ENCODE measurements at places on chromosomes 16 and 17. TPM values are rescaled to one million over a fixed set of nuclear protein-coding genes. Genes with fewer than 3 reads are reported as not detected.

DNA sequence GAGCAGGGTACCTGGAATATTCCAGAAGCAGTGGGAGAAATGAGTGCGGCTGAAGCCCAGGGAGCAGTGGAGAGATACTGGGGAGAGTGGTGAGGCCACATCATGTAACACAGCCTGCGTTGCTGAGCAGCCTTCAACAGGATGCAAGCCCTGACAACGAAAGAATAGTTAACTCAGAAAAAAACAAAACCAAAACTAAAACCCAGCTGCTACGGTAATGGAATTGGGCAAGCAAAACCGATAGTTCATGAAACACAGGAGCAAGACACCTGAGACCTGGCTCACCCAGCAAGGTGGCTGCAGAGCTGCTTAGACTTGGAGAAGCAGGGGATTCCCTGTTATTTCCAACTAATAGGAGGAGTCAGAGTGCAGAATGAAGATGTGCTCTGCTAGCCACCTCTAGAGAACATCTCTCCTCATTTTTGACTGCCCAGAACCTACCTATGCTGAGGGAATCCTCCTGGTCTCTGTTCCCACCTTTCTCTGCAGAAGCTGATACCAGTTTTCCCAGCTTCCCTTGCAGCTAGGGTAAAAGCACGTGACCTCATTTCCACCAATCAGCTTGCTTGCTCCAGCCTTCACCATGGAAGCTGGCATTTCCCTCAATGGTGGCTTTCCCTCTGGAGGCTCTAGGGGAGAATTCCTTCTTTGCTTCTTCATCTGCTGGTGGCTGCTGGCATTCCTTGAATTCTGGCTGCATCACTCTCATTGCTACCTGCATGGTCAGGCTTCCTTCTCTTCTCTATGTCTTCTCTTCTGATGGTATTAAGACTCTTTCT lies 59.4 kb upstream of the XYLT1 start:
- H3K27ac ChIP-seq, result peak overlapping the region; percentile 52
- H3K36me3 ChIP-seq, result no peaks in the 10 kb centered on the region
- DNase-seq, result peak; percentile 65

HS3ST3B1 gene
- 11.7 TPM for total RNA-seq

DNA sequence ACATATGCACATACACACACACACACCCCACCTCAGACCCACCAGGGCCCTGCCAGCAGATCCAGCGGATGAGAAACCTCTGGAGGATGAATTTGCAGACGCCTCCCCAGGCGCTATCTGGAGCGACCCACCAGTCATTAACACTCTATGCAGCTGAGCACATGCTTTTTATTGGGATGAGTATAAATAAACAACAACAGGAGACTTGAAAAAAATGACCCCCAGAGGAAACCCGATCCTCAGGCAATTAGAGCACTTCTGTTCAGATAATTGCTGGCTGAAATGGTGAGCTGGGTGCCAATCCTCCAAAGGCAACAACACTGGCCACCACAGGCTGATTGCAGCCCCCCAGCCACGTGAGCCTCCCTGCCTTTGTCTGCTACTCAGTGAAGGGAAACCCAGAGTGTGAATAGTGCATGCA lies 32.9 kb downstream of the DYNLRB2 start:
- no peak overlapping the region for H3K27ac ChIP-seq
- no peaks in the 10 kb centered on the region for H3K27me3 ChIP-seq
- no peaks in the 10 kb centered on the region for H3K36me3 ChIP-seq
- peaks cover 15% of the 10 kb centered on the region for H3K4me1 ChIP-seq
- no peak overlapping the region for H3K4me3 ChIP-seq

GRCh38 chr17:66915204-66915611 lies 49.3 kb upstream of the CACNG4 start:
- H3K4me3 ChIP-seq, result no peak overlapping the region
- H3K27ac ChIP-seq, result no peak overlapping the region
- no peaks in the 10 kb centered on the region for H3K27me3 ChIP-seq
- H3K36me3 ChIP-seq, result no peaks in the 10 kb centered on the region
- no peaks in the 10 kb centered on the region for H3K4me1 ChIP-seq

DNA sequence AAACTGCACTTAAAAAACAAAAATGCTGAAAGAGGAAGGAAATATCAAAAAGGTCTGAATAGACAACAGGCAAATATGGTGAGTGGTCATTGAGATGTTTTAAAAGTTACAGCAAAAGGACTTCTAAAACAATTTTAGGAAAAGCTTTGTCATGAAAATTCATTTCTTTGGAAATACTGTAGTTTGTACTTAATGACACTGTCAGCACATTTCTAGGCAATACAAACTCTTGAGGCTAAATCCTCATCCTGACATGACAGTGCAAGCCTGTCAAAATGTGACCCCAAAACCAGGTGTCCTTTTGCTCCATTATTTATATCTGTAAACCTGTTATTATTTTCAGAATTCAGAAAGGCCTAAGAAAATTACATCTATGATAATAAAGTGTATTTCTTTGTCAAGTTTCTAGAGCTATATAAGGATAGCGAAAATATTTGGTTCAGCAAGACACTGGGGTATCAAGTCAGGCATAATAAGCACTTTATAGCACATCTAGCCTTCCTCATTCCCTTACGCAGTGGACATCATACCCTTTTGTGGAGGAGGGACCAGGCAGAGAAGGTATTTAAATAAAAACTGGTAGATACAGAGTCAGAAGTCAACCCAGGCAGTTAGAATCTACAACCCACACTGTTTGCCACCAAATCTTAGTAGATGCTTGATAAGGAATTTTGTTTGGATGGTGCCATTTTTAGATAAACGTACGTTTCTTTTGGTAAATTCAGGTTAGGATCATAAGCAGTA lies 28.4 kb downstream of the SIAH1 start:
- DNase-seq, result no peak
- H3K4me1 ChIP-seq, result no peaks in the 10 kb centered on the region
- no peak overlapping the region for H3K4me3 ChIP-seq
- peaks cover 15% of the 10 kb centered on the region for H3K36me3 ChIP-seq
- no peaks in the 10 kb centered on the region for H3K27me3 ChIP-seq

- peaks cover 10% of the 10 kb centered on the region for H3K4me1 ChIP-seq
- no peak overlapping the region for H3K4me3 ChIP-seq
- H3K36me3 ChIP-seq, result peaks cover 8% of the 10 kb centered on the region
- no peak for DNase-seq
Measured at GRCh38 chr17:7354262-7354843, 603 bp upstream of the TMEM95 start.

GRCh38 chr17:60905709-60906108 lies 228.1 kb downstream of the BCAS3 start:
- H3K36me3 ChIP-seq, result no peaks in the 10 kb centered on the region
- no peaks in the 10 kb centered on the region for H3K27me3 ChIP-seq
- no peak overlapping the region for H3K27ac ChIP-seq
- no peaks in the 10 kb centered on the region for H3K4me1 ChIP-seq

DNA sequence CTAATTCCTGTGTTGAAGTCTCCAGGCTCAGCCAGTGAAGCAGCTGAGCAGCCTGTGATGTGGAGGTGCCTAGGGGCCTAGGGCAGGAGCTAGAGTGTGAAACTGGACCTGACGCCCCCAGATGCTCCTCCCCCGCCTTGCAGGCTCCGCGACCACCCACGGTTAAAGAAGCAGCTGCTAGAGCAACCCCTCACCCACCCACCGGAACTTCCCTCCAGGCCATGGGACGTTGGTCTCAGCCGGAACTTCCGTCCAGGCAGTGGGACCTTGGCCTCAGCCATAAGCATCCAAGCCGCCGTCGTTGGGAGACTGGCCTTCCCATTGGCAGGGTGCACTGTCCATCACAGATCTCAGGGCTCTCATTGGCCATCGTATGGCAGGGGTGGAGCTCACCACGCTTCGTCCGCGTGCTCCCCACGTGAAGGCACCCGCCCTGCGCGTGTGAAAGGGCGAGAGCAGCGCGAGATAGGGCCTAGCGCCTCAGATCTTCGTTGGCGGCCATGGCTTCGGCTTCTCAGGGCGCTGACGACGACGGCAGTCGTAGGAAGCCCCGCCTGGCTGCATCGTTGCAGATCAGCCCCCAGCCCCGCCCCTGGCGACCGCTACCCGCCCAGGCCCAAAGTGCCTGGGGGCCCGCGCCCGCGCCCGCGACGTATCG lies at the start of gene ADAD2:
TSS of gene ADAD2 (plus strand) at position 427 of the 658 bp plus-strand sequence. CDS start at position 501, 74 bp downstream.
- H3K4me1 ChIP-seq, result peaks cover 22% of the 10 kb centered on the region
- H3K36me3 ChIP-seq, result no peaks in the 10 kb centered on the region

DNA sequence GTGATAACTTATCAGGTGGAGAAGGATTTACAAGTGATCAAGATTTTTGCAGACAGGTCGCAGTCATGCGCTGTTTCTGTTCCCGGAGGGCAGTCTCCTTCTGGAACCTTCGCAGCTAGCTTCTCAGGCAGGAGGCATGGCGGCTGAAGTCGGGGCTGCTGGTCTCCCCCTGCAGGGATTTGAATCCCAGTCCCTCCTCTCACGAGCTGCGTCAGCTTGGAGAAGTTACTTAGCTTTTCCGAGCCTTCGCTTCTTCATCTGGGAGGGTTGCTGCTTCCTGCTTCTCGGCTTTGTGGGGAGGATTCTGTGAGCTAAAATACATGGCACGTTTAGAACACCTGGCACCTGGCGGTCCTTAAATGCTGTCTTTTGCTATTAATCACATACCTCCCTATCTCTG lies 287.8 kb upstream of the FOXF1 start:
- H3K36me3 ChIP-seq, result no peaks in the 10 kb centered on the region
- no peak for DNase-seq
- no peaks in the 10 kb centered on the region for H3K4me1 ChIP-seq
- H3K27ac ChIP-seq, result no peak overlapping the region

GRCh38 chr17:51353296-51353695 lies 93.0 kb downstream of the UTP18 start:
- H3K36me3 ChIP-seq, result no peaks in the 10 kb centered on the region
- no peak overlapping the region for H3K4me3 ChIP-seq
- no peak overlapping the region for H3K27ac ChIP-seq
- H3K27me3 ChIP-seq, result no peaks in the 10 kb centered on the region

PRR35 gene
- not detected for total RNA-seq

DNA sequence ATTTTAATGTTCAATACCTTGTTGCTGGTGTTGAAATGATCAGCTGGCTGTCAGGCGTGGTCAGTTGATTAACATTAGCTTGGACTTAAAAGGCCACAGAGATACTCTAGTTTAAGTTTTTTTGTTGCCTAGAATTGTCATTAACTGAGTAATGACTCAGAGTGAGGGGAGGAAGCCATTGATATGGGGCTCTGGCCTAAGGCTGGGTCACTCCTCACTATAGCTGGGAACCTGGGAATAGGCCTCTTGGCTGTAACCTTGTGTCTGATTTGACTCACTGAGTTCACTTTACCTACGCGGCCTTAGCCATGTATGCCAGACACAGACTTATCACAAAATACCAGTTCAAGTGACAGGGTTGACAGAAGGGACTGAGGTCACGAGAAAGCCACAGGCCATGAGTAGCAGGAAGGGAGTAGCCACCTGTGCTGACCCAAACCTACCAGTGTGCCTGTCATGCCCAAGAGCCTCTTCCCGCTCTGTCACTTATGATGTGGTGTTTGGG lies 37.9 kb upstream of the ADCY7 start:
- DNase-seq, result no peak
- H3K36me3 ChIP-seq, result peaks cover 43% of the 10 kb centered on the region
- H3K4me1 ChIP-seq, result no peaks in the 10 kb centered on the region
- H3K4me3 ChIP-seq, result no peak overlapping the region
- no peak overlapping the region for H3K27ac ChIP-seq

DNA sequence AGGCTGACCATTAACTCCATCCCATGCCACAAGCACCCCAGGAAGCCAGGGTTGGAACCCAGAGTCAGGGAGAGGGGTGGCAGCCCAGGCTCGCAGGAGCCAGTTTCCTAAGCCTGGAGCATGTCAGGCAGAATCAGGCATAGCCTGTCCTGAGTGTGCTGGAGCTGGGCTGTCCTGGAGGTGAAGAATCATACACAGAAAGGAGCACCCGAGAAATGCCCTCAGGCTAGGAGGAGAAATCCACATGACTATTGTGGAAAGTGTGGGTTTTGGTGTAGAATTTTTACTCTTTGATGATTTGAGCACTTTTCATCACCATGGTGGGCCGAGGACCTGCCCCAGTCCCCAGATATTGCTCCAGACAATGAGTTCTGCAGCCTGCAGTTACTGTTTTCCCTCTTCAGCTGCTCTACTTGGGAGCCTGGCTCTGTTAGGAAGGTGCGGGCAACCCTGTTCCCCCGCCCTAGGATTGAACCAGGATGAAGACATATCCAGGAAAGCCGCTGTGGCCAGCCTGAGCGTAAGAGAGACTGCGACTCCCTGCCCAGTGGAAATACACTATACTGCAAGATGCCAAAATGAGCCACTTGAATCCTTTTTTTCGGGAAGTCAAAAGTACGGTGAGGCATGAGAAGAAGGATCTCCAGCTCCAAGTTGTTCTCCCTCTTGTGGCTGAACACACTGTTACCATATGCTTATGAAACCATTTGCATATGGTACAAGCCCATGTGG lies 29.0 kb upstream of the HEATR6 start:
- peaks cover 2% of the 10 kb centered on the region for H3K4me1 ChIP-seq
- no peak overlapping the region for H3K27ac ChIP-seq
- H3K27me3 ChIP-seq, result peaks cover 3% of the 10 kb centered on the region
- no peak for DNase-seq

MT1X gene
- total RNA-seq, result 76.0 TPM

TBC1D3C gene
- not detected for total RNA-seq

GRCh38 chr17:64214950-64215349 lies 48.1 kb downstream of the TEX2 start:
- H3K4me3 ChIP-seq, result no peak overlapping the region
- no peaks in the 10 kb centered on the region for H3K27me3 ChIP-seq
- H3K36me3 ChIP-seq, result no peaks in the 10 kb centered on the region
- no peak for DNase-seq
- no peaks in the 10 kb centered on the region for H3K4me1 ChIP-seq

DNA sequence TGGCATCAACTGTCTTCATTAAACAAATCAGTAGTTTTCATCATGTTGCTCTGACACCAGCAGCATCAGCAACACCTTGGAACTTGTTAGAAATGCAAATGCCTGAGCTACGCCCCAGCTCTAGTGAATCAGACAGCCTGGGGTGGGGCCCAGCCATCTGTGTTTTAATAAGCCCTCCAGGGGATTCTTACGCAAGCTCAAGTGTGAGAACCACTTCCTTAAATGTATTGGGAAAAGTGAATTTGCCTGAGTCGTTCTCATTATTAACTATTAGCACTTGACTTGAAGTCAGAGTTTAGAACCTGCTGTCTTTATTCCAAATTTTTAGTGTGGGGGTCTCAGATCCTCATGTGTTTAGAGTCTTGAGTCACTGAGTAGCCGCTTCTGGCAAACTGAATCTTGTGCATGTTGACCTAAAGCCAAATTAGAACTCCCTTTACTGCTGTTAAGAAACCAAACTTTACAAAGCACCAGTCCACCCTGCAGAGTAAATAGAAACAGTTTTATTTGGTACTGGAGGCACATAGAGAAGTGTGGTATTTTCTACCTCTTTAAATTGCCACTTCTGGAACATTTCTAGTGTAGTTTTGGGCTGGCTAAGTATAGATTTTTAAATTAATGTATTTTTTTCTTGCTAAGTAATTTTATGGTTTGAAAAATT lies 137.4 kb upstream of the COX10 start:
- no peak overlapping the region for H3K27ac ChIP-seq
- no peaks in the 10 kb centered on the region for H3K4me1 ChIP-seq
- no peaks in the 10 kb centered on the region for H3K27me3 ChIP-seq
- DNase-seq, result no peak
- H3K36me3 ChIP-seq, result no peaks in the 10 kb centered on the region
- no peak overlapping the region for H3K4me3 ChIP-seq

GOSR1 gene
- 45.1 TPM for total RNA-seq

All from naive thymus-derived CD4-positive, alpha-beta T cell (primary cell).